ENCODE measurements at places on chromosomes 6 and 20.

DNA sequence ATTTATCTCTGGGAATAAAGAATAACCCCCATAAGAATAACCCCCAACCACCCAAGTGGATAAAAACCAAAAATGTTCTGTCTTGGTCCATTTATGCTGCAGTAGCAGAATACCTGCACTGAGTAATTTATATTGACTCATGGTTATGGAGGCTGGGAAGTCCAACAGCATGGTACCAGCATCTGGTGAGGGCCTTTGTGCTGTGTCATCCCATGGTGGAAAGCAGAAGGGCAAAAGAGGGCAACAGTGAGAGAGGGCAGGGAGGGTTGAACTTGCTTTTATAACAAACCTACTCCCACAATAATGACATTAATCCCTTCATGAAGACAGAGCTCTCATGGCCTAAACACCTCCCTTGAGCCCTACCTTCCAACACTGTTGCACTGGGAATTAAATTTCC is 133.7 kb downstream of the ERMARD start:
- DNase-seq, result no peak

DNA sequence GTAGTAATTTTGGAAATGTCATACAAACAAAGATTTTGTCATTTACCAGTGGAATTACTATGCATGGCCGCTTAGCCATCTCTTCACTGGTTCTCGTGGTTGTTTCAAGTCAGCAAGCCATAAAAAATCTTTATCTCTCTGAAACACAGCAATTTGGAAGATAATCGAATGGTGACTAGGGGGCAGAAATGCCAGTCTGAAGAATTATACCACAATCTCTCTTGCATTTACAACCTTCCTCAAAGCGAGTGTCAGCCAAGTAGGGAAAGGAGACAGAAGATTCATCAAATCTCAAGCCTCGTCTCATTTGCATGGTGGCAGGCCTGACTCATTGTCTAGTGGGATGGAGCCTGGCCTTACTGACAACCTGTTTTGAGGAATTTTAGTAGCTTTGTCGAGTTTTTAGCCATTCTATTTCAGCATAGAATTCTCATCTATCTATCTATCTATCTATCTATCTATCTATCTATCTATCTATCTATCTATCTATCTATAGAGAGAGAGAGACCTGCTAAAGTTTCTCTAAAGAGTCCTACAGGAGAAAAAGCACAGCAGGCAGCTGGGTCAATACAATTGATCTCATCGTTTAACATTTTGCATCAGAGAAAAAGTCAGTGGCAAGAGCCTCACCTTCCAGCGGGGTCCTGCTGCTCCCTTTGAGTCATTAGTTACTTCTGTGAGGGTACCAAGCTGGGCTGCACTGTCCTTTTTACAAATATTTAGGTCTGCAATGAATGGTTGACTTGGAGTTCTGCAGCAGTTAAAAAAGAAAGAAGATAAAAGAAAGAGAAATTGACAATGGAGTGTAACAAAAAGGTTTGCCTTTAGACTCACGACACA is 572.8 kb downstream of the TFAP2A start:
- DNase-seq, result no peak

DNA sequence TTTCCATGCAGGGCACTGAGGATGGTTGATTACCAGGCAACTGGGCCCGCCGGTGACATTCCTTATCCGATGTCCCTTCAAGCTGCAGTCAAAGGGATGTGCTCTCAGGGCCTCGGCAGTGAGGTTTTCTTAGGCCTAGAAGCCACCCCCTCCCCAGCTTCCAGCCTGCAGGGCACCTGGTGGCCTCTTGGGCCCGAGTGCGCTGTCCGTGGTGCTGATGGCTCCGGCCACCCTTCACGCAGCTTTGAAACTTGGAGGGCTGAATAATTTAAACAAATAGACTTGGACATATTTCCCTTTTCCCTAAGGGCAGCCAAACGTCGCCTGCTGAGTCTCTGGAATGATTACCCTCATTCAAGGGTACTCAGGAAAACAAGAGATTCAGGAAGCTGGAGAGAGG is 8.9 kb upstream of the MLN start:
- DNase-seq, result peak; percentile 69

DNA sequence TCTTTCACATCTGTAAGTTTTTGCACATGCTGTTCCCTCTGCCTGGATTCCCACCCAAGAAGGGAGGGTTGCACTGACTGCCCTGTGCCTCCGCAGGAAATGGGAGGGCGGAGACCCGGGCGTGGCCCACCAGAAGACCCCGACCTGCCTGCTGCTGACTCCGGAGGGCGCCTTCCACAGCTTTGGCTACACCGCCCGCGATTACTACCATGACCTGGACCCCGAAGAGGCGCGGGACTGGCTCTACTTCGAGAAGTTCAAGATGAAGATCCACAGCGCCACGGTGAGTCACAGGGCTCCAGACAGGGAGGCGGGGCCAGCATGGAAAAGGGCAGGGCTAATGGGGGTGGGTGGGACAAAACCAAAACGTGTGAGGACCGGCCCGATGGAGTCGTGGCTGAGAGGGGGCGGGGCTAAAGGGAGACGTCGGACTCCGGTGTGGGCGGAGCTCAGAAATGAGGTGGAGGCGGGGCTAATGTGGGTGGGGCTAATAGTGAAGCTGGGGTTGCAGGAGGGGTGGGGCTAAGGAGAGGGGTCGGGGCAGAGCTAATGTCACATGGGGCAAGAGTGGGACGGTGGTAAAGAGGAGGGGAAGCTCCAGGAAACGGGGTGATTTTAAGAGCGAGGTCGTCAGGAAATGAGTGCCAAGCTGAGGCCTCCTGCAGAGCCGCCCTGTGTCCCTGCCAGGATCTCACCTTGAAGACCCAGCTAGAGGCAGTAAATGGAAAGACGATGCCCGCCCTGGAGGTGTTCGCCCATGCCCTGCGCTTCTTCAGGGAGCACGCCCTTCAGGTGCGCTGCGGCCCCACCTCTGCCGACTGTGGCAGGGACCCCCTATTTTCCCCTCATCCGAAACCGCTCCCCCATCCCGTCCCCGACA is 12.6 kb downstream of the HSPA12B start:
- no peak for DNase-seq

DNA sequence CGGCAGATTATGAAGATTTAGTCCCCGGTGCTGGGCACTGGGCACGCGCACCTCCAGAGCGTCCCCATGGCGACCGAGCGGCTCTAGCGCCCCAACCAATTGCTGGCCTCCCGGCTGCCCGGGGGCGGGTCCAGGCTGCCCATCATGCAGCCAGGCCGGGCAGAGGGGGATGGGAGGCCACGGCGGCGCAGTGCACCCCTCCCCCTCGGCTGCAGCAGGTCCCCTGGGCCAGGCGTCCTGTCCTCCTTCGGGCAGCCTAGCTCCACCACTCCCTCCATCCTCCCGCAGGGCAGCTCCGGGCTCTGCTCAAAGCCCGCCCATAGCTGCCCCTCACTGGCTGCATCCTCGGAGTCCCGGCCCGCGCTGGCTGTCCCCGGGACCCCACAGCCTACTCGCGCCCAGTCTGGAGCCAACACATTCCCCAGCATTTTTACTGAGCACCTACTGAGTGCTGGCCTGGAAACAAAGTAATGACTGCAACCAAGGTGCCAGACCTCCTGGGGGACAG is 99.4 kb downstream of the ASXL1 start:
- no peak for DNase-seq

DNA sequence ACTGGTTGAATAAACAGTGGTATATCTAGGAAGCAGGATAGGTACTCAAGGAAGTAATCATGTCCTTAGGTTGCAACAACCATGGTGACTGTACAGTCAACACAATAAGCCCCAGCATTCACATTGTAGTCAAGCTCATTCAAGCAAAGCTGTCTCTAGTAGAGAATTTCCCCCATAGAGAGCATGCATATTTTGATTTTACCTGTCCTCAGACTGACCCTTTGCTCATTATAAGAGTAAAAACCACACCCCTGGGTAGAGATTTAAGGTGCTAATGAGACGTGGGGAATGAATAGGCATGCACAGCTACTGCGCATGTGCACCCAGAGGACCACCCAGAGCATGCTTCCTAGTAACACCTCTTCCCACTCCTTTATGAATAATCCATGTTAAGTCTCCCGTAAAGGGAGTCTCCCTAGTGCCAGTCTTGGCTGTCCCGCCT is 6.1 kb upstream of the RNF8 start:
- no peak for DNase-seq

DNA sequence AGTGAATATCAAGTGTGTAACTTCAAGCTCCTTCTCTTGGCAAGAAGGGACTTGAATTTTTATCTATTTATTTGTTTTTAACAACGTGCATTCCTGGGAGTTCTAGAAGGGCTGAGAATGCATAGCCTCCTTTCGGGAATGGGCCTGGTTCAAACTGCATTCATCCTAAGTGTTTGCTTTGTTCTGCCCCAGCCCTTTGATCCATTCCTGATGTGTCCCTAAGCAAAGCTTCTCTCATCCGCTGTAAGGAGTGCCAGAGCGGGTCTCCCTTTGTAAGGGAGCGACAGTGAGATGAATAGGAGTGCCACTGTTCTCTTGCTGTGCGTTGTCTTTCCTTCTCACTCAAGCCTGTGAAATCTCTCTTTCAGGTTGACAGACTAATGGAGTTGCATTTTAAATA is 61.0 kb upstream of the VSTM2L start:
- no peak for DNase-seq

DNA sequence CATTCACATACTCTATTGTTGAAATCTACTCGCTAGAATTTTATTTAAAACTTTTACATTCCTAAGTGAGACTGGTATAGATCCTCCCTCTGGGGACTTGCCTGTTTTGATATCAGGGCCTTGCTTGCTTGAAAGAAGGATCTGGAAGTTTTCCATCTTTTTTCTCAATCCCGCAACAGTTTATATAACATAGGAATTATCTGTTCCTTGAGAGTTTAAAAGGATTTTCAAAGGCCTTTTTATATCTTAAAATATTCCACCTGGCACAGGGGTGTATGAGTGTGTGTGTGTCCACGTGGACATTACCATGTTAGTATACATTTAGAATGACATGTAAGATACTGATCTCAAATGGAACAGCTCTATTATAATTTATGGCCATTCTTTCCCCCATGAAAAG is 96.3 kb downstream of the TRERF1 start:
- DNase-seq, result no peak

- DNase-seq, result peak; percentile 0
Measured at GRCh38 chr6:128696691-128697689, 176.6 kb upstream of the PTPRK start.

DNA sequence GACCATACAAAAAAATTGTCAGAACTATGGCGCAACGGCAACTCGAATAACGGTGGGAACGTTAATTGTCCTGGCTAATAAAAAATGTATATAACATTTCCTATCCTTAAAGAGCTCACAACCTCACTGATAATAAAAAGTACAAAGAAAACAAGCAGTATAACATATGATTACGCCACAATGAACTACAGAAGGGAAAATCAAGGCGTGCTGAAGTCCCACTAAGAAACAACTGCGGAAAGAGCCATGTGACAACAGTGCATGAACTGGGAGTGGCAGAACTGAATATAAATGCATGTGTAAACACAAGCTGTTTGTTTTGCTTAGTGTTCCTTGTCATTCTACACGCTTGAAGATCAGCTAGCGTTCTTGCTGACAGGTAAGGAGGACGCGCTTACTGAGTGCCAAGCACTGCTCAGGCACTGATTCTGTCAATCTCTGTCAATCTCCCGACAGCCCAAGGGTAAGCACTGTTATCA is 466 bp upstream of the PSMB1 start:
- DNase-seq, result no peak

All from H54 (cell line).